NCI-H187 (cell line): ENCODE measurements at places on chromosomes 16 and 17.
A peak's percentile ranks its signal among the peaks of the same experiment; 100 is the strongest.

- DNase-seq = no peak
Observed at GRCh38 chr16:84156342-84156784, 11.3 kb downstream of the DNAAF1 start.

DNA sequence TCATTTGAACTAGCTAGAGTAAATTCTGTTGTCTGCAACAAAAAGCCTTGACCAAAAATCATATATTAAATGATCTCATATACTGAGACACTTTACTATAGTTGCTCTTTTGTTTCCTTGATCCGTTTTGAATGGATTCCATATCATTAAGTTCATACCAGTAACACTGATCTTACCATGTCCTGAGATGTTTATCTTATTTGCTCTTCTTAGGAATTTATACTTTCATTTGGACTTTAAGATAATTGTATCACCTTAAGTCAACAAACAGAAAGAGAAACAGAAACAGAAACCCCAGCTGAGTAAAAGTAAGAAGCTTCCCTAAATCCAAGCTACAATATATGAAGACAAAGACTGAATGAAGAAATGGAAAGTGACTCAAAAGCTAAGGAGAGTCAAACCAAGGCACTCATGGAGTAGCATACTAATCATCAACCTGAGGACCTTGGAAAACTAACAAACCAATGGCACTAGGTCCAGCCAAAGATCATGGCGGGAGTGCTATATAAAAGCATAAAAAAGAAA lies 106.5 kb upstream of the COX10 start:
- DNase-seq = no peak

DNA sequence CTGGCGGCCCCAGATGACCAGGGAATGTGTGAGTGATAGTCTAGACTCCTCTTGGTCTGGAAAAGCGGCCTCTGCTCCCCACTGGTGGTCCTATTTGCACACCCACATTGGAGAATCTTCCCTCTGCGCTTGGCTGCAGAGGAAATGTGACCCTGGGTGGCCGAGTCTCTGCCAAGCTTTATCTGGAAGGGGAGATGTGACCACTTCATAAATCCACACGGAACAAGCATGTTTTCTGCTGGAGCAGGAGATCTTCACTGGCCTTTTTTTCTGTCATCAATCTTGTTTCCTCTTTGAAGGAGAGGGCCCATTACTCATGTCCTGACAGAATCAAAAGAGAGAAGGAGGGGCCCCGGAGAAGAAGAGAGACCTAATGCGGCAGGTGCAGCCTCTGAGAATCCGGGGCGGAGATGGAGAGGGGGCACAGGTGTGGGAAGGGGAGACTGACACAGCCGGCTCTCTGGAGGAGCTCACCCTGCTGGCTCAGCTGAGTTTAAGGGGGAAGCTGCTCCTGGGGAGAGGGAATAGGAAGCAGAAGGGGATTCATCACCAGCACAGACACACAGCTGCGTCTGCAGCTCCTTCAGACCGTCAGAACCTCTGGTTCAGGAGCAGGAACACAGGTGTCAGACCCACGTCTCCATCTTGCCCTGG lies 116.3 kb downstream of the SOX9 start:
- no peak for DNase-seq

GRCh38 chr17:3724378-3725077 lies 825 bp downstream of the HASPIN start:
- DNase-seq = no peak

GRCh38 chr17:82084373-82085030 lies 13.5 kb downstream of the FASN start:
- no peak for DNase-seq

DNA sequence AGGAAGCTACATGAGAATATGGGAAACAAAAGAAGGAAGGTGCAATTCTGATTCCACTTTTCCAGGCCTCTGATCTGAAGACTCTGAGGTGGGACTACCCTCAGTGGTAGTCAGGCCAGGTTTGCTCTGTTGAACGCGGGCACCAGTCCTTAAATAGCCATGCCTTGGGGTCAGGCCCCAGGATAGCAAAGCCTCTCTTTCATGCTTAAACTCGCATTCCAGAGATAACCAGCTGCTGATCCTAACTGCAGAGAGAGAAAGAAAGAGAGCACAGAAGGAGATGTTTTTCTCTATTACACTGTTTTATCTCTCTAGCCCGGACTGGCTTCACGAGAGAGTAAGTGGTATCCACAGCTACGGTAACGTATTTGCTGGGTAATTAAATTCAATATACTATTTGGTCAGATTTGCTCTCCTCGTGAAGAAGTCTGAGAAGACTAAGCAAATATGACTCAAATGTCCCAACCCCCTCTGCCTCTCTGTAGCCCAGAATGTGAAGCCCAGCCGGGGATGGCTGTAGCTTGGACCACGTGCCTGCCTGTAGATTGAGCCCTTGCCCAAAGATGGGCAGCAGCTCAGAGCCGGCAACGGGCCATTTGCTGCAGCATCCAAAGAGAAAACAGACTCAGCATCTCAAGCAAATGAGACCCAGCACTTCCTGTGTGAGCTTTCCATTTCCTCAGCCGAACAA lies 122.2 kb downstream of the SMG6 start:
- no peak for DNase-seq

DNA sequence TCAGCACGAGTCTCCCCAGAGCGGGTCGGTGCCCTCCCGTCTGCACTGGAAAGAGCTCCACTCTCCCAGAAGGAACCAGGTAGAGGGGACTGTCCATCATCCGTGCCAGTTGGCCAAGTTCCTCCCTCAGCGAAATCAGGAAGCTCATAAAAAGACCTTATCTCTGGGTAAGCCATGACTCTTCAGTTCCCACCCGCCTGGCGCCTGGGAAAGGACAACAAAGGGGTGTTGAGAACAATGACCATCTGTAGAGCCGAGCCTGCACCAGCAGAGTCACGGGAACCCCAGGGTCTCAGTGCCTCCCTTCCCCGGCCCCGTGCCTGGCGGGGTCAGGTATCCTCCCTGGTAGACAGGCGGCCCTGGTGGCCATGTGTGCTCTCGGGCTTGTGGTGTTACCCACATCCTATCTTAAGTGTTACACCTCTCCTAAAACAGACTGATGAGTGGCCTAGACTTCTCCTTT lies 190.7 kb downstream of the AXIN2 start:
- no peak for DNase-seq

- no peak for DNase-seq
Observed at GRCh38 chr16:78288888-78289287, 189.4 kb downstream of the WWOX start.

- DNase-seq = no peak
Observed at GRCh38 chr17:78337244-78338109, 22.4 kb downstream of the SOCS3 start.

DNA sequence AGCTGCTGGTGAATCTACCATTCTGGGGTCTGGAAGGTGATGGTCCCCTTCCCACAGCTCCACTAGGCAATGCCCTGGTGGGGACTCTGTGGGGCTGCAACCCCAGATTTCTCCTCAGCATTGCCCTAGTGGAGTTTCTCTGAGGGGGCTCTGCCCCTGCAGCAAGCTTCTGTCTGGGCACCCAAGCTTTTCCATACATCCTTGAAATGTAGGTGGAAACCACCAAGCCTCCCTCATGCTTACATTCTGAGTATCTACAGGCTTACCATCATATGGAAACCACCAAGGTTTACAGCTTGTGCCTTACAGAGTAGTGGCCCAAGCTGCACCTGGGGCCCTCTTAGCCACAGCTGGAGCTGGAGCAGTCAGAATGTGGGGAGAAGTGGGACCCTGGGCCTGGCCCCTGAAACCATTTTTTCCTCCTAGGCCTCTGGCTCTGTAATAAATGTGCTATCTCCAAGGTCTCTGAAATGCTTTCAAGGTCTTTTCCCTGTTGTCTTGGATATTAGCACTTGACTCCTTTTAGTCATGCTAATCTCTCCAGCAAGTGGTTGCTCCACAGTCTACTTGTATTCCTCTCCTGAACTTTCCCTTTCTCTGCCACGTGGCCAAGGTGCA lies 19.6 kb upstream of the DLX3 start:
- no peak for DNase-seq

DNA sequence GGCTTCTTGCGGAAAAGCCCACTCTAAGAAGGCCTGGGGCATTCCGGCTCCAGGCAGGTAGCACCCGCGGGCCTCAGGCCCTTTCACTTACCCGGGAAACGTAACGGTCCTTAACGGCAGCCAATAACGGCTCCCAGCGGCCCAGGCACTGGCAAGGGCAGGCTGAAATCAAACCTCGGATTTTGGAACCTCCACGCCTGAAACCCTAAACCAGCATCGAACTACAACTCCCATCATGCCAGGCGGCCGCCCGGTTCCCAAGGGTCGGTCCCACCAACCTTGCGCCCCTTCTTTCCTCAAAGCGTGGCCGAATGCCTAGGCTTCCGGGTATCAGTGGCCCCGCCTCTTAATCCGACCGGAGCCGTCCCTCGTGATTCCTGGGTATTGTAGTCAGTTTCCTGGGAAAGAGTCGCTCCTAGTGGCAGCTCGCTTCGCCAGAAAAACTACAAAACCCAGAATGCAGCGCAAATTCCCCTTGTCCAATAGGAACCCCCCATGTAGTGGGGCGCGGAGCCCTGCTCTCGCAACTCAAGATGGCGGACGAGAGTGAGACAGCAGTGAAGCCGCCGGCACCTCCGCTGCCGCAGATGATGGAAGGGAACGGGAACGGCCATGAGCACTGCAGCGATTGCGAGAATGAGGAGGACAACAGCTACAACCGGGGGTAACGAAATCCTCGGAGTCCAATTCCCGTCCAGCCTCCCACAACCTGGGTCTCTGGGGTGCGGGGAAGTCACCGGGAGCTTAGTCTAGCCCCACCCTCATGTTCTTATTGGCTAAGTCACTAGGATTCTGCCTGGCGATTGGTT lies at the start of gene NMT1:
NMT1 (plus strand) TSS at position 521 of the 809 bp plus-strand sequence; CDS start at position 534, 13 bp downstream.
- peak; percentile 98 for DNase-seq

GRCh38 chr17:58402047-58402446 lies 15.3 kb downstream of the RNF43 start:
- no peak for DNase-seq

DNA sequence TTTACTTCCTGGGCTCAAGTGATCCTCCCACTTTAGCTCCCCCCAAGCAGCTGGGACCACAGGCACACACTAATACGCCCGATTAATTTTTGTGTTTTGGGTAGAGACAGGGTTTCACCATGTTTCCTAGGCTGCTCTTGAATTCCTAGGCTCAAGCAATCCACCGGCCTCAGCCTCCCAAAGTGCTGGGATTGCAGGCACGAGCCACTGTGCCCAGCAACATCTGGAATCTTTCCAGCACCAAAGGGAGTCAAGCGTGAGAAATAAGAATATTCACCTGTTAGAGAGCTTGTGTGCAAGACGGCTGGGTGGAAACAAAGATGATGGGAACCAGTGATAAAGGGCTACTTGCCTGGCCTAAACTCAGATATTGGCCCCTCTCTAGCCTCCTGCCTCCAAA lies 14.2 kb upstream of the ALOX12B start:
- no peak for DNase-seq

GRCh38 chr17:34173241-34173640 lies 81.8 kb upstream of the CCL2 start:
- DNase-seq = no peak

GRCh38 chr16:66428682-66429251 lies 1.7 kb downstream of the BEAN1 start:
- no peak for DNase-seq

DNA sequence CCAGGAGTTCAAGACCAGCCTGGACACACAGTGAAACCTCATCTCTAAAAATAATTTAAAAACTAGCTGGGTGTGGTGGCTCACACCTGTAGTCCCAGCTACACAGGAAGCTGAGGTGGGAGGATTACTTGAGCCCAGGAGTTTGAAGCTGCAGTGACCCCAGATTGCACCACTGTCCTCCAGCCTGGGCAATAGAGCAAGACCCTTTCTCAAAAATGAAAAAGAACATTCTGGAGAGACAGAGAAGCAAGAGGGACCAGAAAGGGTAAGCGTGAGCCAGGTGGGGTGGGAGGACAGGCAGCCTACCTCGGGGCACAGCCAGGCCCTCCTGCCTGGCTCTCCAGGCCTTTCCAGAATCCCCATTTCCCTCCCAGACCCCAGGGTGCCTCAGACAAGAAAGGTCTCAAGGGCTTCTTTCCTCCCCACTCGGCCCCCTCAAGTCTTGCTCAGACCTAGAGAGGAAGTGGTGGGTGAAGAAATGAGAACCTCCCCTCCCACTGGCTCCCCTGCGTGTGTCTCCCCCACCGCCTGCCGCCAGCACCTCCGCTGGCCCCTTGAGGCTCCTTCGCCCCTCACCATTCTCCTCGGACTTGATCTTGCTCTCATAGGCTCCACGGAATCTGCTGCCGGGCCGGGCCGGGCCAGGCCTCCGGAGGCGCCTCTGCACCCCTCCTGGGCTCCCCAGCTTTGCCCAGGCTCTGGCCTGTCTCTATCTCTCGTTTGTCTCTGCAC lies 503 bp downstream of the C16orf54 start:
- no peak for DNase-seq

DNA sequence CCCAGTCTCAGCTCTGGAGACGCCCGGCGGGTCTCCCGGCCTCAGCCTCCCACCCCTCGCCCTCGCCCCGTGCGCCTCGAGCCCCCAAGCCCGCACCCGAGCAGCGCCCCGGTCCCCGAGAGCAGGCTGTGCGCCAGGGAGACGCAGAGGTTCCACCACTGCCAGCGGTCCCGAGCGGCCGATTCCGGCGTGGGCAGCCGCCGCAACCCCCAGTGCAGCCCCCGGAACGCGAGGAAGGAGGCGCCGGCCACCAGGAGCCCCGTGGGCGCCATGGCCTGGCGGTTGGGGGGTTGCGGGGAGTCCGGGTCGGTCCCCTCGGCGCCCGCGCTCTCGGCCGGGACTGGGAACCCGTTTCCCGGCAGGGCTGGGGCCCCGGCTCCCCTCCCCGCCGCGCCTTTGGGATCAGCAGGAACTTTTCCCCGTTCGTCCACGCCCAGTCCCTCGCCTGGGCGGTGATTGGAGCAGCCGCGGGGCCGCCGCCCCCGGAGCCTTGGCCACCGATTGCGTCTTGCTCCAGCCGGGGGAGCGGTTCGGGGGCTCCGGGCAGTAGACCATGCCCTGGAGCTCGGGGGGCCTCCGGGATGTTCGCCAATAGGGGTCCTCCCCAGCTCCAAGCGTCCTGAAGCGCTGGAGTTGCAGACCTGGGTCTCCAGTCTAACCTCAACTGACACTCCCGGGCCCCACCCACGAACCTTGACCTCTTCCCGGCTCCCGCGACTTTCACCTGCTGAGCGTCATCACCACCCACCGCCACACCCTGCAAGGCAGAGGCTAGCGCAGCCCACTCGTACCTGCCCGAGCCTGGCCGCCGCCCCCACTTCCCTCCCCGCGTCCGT lies at the start of gene TLCD2:
TLCD2 (minus strand) TSS at position 407 of the 836 bp plus-strand sequence; CDS start at position 272, 135 bp downstream.
- no peak for DNase-seq

DNA sequence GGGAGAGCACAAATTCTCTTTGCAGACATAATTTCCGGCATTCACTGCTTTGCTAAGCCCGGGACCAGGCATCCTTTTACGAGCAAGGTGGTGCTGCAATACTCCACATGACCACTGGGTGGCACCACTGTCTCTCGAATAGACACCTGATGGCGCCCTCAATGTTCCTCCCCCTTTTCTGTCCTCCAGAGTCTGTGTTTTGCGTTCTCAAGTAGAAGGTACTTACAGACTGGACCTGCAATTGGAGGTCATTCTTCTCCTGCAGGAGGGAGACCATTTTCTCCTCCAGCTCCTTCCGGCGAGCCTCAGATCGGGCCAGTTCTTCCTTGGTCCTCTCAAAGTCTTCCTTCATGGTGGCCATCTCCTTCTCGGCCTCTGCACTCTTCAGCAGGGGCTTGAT lies 45.2 kb downstream of the MYH13 start:
- DNase-seq = peak; percentile 0
